T-helper 2 cell (primary cell): ENCODE measurements at places on chromosomes 5 and 9.

- no peak for DNase-seq
These were observed 988.3 kb downstream of the TLE1 start for GRCh38 chr9:80701061-80701460.

- no peak for DNase-seq
These were observed 1.7 kb upstream of the GNG10 start for GRCh38 chr9:111659691-111660090.

DNA sequence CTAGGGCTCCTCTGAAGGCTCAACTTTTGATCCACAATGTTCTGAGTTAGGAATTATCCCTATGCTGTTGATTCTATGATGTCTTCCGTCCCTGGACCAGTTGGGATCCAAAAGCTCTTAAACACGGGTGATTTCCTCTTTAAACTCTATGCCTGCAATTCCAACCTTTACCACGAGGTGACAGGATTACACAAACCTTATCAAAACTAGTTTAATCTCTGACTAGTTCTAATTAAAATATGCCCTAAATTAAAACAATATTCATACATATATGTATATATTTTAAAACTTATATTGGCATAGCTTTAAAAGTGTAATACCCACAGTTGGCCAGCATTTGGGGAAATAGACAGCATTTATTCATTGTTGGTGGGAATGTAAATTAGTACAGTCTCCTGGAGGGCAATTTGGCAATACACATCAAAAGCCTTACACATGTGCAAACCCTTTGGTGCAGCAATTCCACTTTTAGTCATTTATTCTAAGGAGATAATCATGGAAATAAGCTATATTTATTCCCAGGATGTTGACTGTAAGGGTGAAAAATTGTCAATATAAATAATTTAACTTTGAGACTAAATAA is 51.6 kb upstream of the PHYKPL start:
- no peak for DNase-seq

GRCh38 chr9:113293285-113293878 is 9.8 kb downstream of the RNF183 start:
- DNase-seq, result no peak

GRCh38 chr9:133968428-133968827 is 23.7 kb downstream of the VAV2 start:
- no peak for DNase-seq

DNA sequence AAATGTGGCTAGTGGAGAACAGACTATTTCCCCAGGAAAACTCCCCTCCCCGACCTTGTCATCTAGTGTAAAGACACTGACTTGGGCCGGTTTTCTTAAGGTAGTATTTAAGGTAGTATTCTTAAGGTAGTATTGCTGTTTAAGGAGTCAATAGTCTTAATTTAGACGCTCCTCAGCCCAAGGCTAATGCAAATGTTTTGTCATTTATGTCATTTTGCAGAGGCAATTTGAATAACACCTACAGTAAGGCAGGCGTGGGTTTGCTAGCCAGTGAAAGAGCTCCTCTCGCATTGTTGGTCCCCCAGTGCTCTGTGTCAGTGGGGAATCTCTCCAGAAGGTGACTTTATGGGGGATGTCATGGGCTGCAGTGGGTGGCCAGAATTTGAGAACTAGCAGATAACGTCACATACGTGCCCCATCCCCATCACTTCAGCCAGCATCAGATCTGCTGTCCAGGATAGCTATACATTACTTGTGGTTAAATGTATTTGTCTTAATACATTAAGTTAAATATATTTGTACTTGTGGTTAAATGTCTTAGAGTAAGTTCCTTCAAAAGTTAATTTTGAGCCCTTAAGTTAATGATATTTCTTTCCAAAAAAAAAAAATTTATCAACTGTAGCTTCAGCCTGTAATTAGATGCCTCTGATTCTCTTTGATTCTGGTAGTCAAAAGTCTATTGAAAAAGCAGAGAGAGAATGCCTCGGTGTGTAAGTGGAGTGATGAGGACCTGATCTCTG is 2.6 kb downstream of the PPP1R26 start:
- DNase-seq, result no peak

GRCh38 chr5:2184026-2184366 is 301.3 kb upstream of the IRX4 start:
- no peak for DNase-seq

DNA sequence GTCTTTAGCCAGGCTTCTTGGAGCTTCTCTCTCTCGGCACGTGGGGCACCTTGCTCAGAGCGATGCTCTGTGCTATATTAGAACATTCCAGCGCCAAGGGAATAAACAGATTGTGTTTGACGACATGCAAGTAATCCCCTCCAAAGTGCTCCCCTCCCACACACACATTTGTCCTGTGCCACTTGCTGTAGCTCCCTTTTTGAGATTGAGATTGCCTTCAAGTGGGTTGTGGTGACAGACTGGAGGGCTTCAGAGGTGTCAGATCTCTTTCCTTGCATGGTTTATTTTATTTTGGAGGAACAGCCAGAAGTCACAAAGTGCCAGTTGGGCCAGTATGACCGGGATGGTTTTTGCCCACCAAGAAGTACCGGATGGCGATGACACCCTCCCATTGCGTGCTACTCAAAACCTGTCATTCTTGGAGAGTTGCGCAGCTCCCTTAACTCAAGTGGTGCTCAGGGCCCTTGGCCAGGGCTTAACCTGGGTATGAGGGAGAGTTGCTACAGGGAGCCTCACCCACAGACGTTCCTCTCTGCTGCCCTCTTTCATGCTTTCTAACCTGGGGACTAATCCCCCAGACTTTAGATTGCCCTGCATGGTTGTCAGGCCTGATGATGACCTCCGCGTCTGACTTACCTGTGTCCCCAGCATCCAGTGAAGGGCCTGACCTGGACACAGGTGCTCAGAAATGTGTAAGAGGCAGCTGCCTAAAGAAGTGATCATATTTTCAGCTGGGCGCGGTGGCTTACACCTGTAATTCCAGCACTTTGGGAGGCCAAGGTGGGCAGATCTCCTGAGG is 18.8 kb upstream of the RPL26L1 start:
- DNase-seq, result no peak

GRCh38 chr9:131856105-131856504 is 116.2 kb upstream of the RAPGEF1 start:
- no peak for DNase-seq

- no peak for DNase-seq
These were observed 19.9 kb upstream of the UBAC1 start for GRCh38 chr9:135980926-135981630.

DNA sequence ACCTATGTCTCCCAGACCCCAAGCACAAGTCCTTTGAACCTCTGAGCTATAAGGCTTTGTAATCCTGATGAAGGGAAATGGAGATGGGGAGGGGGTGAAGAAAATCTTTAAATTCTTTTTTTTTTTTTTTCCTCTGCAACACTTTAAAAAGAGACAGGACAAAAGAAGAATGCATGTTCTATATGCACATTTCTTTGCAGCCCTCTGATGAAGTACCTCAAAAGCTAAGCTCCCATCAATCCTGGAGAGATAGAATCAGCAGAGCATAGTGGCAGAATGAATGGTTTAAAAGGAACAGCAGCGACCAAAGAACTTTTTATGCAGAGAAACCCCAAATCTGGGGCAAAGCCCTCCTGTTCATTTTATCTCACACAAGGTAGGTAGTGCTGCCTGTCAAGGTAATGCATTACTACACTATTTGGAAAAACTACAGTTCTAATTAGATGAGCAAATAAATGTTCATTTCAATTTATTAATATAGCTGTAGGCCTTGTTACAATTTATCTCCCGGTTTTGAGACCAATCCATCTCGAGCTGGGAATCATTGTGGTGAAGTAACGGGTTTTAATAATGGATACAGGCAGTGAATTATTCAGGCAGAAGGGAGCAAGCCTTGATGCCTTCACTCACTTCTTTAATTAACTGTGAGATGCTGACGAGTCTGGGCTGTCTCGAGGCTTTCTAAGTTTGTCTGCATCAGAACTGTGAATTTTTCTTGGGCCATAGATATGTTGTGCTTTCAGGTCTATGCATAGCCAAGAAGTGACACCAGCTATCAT is 173.5 kb upstream of the ZNF608 start:
- DNase-seq, result no peak

DNA sequence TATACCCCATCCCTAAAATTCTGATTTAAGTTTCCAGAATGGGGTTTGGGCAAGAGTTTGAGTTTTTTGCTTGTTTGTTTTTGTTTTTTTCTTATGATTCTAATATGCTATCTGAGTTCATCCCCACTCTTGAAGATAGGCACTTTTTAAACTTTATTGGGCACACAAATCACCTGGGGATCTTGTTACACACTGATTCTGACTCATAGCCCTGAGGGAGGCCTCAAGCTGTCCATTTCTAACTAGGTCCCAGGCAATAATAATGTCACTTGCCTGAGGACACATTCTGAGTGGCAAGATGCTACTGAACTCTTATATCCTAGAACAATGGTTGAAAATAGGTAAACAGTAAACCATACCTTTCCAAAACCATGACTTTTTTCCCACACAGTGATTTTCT is 22.8 kb upstream of the ABLIM3 start:
- DNase-seq, result no peak

DNA sequence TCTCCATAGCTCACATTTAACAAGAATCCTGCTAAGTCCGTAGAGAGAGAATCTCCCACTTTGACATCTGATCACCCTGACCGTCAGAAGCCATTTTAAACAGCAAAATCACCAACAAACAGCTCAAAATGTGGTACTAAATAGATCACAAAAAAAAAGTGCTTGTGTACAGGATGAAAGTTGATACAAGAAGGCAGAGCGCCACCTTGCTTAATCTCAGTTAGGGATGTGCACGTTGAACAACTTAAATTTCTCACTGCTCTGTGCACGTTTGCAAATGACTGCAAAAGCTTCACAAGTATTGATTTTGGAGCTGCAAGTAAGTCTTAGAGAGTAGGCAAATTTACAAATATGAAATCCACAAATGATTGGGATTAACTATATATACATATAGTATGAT is 63.1 kb upstream of the NREP start:
- DNase-seq, result no peak

DNA sequence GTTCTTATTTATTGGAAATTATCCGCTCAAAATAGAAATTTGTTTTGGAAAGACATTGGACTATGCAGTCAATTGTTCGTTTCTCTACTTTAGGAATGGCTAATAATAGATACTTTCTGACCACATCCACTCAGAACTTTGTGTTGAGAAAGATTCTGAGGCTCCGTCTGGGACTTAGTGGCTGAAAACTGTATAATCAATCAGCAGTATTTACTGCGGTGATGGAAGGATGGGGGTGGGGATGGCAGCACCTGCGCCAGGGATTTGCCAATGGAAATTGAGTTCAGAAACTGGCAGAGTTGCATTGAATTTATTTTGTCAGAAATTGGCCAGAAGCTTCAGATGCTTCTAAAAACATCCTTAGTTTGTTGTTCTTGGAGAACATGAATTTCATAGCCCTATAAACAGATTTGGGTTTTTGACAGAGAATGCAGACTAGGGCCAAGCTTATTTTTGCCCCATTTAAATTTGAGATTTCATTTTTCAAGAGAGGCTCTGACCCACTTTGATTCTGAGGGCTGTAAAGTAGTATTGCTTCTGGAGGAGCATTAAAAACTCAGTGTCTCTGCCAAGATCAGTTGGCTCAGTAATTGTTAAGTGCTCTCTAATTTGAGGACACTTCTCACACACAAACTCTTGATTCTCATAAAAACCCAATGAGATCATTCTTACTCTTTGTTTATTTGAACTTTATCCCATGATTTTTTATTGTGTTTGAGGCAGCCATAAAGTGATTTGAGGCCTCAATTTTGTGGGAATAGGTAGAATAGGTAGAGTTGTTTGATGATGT is 215.1 kb downstream of the CD180 start:
- DNase-seq, result no peak

DNA sequence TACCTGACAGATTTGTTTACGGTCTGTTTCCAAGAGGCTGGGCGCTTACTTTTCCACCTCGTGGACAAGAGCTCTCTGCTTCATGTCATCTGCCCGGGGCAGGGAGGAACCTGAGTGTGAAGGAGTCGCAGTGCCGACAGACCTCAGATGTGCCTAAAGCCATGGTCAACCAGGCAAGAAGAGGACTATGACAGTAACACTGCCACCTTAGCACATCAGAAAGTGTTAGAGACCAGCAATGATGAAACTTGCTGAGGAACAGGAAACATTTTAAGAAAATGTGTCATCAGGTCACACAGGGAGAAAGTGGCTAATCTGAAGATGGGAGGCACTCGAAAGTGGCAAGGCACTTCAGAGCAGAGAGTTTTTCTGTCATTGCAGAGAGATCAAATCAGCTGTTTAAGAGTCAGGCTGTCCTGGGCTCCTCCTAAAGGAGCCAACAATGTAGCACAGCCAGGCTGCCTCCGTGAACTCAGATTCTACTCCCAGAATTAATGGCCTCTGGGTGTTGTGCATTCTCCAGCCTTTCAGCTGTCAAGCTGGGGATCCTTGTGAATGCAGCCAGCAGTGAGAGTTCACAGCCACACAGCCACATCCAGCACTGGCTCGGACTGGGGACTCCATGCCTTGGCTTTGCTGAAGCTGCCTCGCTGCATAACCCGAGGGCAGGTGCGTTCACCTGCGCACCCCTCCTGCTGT is 94.6 kb downstream of the RAPGEF1 start:
- no peak for DNase-seq

DNA sequence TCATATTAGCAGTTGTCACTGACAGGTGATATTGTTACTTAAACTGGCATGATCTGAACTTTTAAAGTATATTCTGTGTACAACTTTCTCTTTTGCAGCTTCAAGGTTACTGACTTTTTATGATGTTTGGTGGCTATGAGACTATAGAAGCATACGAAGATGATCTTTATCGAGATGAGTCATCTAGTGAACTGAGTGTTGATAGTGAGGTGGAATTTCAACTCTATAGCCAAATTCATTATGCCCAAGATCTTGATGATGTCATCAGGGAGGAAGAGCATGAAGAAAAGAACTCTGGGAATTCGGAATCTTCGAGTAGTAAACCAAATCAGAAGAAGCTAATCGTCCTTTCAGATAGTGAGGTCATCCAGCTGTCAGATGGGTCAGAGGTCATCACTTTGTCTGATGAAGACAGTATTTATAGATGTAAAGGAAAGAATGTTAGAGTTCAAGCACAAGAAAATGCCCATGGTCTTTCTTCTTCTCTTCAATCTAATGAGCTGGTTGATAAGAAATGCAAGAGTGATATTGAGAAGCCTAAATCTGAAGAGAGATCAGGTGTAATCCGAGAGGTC is 5.9 kb downstream of the ZCCHC7 start:
- no peak for DNase-seq

DNA sequence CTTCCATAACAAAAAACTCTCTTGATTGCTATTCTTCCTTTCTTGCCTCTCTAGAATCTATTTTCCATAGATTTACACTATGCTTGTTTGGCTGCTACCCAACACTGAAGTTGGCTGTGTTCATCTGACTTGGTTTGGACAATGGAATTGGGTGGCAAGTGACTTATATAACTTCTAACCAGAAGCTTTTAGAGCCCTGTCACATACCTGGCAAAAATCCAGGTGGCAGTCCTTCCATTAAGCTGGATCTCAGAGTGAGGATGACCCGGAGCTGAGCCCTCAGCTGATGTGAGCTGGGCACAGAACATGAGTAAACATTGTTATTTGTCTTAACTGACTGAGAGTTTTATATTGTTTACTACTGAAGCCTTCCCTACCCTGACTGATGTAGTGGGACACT is 225.7 kb downstream of the TLR4 start:
- no peak for DNase-seq

- no peak for DNase-seq
These were observed 603.5 kb downstream of the ISL1 start for GRCh38 chr5:51986733-51987132.
